ENCODE measurements at places on chromosomes 5 and 9.

- no peak for DNase-seq
These were observed 606.3 kb downstream of the TLE1 start for GRCh38 chr9:81083067-81083466.

GRCh38 chr9:129412814-129413536 is 207.9 kb downstream of the C9orf50 start:
- no peak for DNase-seq

- DNase-seq: no peak
These were observed 109.2 kb downstream of the FBXW11 start for GRCh38 chr5:171897231-171897630.

GRCh38 chr9:7375013-7375511 is 424.5 kb downstream of the DMAC1 start:
- no peak for DNase-seq

GRCh38 chr9:136140966-136141365 is 22.3 kb upstream of the TMEM250 start:
- no peak for DNase-seq

DNA sequence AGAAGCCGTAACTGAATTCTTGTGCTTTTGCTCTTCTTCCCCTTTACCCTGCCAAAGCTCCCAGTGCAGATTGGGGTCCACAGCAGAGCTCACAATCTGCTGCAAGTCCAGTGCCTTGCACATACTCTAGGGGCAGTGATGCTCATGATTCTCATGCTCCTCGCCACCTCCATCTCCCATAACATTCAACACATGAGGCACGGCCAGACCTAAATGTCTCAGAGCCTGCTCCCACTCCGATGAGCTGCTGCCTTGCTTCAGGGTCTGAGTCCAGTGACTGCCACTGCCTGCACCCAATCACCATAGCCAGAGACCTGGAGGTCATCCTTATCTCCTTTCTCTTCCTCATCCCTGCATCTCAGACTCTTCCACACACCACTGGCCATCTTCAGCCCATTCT is 10.5 kb downstream of the CSF1R start:
- no peak for DNase-seq

- DNase-seq: peak; percentile 60
These were observed at the start of gene TTC39B for GRCh38 chr9:15306757-15307522. TTC39B (minus strand) TSS chr9:15307216; CDS start chr9:15307125, 91 bp downstream.

GRCh38 chr5:9686216-9686615 is 56.1 kb upstream of the TAS2R1 start:
- no peak for DNase-seq

GRCh38 chr9:2742214-2742613 is 24.9 kb downstream of the KCNV2 start:
- no peak for DNase-seq

- no peak for DNase-seq
These were observed 14.5 kb downstream of the C9orf50 start for GRCh38 chr9:129606161-129607026.
